ENCODE measurements at places on chromosomes 7 and 10.

DNA sequence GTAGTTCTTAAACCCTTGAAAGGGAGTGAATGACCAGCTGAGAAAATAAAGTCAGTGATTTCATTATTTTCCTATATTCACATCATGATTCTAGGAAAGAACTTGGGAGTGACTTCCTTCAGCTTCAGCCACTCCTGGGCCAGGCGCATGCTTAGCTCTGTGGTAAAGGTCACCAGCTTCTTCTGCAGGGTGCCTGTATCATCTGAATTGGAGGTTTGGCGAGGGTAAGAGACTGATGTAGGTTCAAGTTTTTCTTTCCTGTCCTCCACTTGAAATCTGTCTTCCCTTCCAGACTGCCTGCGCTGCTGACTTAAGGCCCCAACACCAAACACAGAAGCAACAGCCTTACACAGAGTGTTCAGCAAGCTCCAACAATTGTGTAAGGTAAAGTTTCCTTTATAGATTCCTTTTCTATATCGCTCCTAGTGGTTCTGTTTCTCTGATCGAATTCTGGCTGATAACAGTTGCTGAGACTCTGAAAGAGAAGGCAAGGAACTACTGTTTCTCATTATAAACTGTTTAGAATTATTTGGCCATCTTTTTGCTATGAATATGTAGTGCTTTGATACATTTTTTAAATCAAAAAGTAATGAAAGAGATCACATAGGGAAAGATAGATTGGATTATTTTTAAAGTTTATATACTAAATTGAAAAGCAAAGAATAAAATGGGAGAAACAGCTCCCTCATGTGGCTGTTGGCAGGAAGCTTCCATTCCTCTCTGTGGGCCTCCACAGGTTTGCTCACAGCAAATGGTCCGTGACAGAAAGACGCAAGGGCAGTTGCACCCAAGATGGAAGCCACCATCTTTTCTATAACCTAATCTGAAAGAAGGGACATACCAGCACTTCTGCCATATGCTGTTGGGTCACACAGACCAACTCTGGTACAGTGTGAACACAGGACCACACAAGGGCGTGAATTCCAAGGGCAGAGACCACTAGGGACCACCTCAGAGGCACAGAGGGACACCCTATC is 14.0 kb downstream of the GATAD1 start:
- no peak for DNase-seq

GRCh38 chr7:37536706-37537105 is 88.0 kb upstream of the ELMO1 start:
- DNase-seq: no peak

DNA sequence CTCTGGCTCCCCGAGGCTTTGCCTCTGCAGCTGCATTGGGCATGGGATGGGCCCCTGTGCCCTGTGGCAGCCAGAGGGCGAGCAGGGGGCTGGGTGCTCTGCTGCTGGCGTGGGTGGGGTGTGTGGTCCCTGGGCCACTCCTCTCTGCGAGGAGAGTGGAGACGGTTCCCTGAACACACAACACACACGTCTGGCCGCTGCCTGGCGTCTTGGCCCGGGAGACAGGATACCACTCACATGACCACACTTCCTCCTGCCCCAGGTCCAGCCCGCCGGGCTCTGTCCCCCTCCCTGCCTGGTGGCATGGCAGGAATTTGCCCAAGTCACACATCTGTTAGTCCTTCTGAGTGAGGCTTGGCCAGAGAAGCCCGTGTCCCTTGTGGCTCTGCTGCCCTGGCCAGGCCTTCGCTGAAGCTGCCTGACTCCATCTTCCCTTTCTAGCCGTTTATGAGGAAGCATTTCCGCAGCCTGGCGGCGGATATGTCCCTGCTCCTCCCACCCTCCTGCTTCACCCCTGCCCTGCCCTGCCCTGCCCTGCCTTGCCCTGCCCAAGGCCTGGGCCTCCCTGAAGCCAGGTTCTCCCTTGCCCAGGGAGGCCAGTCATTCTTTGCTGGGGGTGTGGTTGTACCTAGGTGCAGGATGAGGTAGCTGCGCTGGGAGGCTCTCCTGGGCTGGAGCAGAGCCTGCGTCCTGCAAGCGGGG is 3.0 kb downstream of the BRI3 start:
- DNase-seq: no peak

DNA sequence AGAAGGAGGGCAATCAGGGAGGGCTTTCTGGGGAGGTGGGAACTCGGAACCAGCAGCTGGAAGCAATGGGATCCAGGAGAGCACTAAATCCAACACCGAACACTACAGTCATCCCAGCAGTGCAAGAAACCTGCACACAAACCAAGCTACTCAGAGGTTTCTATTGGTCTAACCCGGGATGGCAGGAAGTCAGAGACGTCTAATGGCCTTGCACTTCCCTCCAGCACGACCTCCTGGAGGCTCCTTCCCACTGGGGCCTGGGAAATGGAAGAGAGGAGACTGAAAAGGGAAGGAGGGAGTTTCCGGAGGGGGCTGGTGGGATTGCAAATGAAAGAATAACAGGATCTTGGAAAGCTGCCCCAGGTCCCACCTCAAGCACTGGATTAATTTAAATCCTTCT is 56.3 kb downstream of the TEX36 start:
- DNase-seq: no peak

- no peak for DNase-seq
These were observed 96.8 kb downstream of the CDK14 start for GRCh38 chr7:90692947-90693346.

DNA sequence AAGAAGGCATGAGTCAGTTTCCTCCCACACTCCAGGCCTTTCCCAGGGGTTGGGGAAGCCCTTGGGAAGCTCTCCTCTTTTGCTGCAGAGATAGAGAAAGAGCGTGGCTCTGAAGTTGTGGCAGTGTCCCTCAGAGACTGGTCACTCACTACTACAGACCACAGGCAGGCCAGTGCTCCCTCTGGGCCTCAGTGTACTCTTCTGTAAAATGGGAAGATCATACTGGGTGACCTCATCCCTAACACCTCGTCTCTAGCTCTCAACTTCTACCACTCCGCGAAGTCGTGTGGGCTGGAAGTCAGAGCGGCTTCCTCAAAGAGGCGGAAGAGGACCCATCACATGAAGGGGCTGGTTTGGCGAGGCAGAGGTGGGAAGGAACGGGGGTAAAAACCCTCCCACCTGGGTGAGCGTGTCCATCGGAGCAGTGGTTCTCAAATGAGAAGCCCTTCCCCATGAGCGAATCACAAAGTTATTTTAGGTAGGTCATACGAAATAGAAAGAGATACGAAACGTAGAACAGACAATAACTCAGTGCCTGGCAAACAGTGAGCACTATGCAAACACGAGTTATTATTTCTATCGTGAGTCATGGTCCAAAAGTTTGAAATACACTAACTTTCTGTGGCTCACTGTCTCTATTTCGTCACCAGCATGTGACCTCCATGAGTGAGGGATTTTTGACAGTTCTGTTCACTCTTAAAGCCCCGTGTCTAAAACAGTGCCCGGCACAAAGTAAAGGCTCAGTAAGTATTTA is 32.7 kb downstream of the PRKAG2 start:
- no peak for DNase-seq

Measured in stimulated activated CD8-positive, alpha-beta memory T cell treated with anti-CD3 and anti-CD28 coated beads, Interleukin-4, amount 100 ng/mL, for 1 hour (primary cell).